ENCODE measurements at places on chromosomes 7 and 10.

GRCh38 chr7:128081351-128081750 is 50.1 kb upstream of the LRRC4 start:
- DNase-seq: no peak

DNA sequence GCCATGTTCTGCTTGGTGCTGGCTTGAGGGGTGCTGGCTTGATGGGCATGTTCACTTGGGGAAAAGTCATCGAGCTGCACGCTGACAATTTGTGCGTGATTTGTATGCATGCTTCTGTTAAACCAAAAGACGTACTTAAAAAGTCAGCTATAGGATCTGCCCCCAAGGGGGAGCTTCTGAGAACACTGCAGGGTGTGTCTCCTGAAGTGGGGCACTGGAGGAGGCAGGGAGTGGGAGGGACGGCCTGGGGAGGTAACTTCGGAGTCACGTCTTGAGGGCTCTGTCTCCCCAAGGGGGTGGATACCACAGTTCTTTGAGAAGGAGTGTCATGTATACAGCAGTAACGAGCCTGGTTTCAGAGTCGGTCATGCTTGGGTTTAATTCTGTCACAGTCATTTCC is 406.5 kb downstream of the PLXNA4 start:
- DNase-seq: no peak

DNA sequence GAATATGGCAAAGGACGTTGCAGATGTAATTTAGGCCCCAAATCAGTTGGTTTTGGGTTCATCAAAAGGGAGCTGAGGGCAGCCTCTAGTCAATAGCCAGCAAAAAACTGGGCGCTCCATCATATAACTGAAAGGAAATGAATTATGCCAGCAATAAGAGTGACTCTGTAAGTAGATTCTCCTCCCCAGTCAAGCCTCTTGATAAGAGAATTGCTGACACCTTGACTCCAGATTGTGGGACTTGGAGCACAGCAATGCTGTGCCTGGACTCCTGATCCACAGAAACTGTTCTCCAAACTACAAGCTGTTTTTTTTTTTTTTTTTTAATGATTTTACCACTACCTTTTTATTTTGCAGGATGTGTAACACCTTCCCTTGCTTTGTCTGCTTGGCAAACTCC is 25.5 kb downstream of the ZFAND4 start:
- no peak for DNase-seq

- DNase-seq: no peak
Measured at GRCh38 chr7:17626235-17626634, 314.1 kb downstream of the SNX13 start.

- DNase-seq: no peak
Measured at GRCh38 chr10:132143162-132143561, 43.6 kb upstream of the DPYSL4 start.

DNA sequence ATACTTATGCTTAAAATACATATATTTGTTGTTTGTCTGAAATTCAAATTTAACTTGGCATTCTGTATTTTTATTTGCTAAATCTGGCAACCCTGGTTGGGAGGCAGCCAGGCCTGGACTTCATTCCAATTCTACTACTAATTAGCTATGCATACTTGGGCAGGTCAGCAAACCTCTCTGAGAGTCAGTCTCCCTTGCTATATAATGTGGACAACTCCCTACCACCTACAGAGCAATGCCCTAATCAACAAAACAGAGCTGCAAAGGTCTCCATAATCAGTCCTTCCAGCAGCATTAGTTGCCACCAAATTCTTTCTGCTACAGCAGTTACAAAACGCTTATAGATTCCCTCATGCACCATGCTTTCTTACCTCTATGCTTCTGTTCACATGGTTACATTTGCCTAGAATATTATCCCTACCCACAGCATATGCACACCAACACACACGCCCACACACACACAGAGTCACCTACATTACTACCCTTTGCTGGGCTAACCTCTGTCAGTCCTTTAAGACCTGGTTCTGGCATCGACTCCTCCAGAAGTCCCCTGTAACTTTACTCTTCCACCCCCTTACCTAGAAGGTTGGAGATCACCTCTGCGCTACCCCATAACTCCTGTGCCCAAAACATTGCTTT is 188.7 kb downstream of the FGFR2 start:
- no peak for DNase-seq

- DNase-seq: no peak
Measured at GRCh38 chr7:121336579-121336978, 7.8 kb downstream of the WNT16 start.

DNA sequence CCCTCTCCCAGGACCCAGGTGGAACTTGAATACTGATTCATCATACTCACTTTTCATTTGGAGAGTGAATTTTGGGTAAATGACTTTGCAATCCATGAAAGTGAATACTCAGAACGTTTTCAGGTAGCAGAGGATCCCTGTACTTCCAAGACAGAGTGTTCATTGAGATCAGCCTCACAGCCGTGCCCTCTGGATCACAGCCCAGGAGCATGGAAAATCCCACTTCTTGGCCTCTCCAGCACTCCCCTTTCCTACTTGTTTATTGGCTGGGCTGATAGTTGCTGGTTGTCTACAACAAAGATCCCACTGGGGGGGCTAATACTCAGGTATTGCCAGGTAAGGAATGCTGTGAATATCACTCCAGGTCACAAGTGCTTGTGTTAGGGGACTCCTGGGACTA is 5.9 kb downstream of the GCK start:
- DNase-seq: no peak

DNA sequence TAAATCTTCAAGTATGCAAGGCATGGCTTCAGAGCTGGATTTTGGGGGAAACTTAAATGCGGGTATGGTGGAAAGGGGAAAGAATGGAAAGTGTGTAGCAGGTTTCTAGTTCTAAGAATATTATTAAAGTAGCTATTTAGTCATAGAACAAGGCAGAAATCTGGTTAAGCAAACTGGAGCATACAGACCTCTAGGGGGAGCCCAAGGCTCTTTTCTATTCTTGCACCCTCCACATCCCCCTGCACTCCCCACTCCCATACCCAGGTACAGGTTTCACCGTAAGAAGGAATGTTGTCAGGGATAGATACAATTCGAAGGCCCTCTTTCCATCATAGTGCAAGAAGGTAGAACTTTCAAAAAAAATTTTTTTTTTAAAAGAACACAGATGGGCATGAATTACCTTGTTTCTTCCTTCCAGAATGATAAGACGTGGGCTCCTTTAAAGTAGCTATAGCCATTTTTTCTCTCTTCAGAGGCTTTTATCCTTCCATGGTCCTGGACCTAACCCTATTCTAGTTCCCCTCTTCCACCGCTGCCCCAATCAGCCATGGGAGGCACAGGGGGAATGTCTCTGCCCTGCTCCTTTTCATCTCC is 41.5 kb upstream of the SMIM30 start:
- no peak for DNase-seq

DNA sequence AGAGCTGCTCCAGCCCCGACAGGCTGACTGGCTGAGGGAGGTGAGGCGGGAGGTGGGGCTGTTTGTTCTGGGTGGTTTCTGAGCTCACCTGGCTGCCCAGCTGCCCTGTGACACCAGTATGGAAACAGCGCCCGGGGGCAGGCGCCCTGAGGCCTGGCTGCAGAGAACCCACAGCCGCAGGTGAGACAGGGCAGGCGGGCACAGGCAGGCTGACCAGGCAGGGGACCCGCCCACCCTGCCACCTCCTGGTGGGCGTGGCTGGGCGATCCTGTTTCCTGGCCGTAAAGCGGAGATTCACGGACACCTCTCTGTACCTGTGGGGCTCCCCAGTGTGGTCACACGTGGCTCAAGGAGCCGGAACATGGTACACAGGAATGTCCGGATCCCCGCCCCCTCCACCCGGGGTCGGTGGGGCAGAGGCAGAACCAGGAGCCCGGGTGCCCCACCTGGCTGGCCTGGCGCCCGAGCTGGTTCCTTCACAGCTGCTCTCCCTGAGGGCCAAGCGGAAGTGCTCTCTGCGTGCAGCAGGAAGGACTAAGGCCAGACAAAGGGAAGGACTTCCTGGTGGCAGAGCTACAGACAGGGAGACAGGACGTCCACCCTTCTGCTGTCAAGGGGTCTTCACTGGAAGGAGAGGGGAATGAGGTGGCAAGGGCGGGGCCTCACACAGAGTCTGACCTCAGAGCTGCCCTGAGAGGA is 3.9 kb downstream of the MICALL2 start:
- no peak for DNase-seq

GRCh38 chr10:102775935-102776669 is 32.4 kb downstream of the WBP1L start:
- peak; percentile 50 for DNase-seq

DNA sequence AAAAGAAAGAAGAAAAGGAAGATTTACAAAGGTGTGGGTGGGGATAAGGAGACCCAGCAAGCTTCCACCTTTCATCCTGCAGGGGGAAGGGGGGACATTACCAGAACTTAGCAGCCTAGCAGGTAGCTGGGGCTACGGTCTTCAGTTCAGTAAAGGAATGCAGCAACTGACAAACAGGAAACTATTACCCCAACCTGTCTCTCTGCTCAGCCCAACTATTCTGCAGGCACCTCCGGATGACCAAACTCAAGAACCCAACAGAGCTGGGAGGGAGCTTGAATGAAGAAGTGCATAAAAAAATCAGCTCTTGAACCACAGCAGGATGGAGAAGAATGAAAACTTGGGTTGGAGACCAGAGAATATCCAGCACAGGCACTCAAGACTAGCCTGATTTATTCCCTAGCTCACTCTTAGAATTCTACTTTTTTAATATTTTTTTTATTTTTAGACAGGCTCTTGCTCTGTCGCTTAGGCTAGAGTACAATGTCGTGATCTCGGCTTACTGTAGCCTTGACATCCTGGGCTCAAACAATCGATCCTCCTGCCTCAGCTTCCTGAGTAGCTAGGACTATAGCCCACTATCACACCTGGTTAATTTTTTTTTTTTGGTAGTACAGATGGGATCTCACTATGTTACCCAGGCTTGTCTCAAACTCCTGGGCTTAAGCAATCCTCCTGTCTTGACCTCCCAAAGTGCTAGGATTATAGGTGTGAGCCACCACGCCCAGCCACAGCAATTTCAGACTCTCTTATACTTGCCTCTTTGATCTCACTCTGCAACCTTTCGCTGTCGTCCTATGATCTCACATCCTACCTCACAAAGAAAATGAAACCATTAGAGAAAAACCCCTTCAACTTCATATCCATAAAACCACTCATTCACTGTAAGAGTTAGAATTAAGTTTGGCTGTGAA is 18.5 kb upstream of the C10orf67 start:
- no peak for DNase-seq

DNA sequence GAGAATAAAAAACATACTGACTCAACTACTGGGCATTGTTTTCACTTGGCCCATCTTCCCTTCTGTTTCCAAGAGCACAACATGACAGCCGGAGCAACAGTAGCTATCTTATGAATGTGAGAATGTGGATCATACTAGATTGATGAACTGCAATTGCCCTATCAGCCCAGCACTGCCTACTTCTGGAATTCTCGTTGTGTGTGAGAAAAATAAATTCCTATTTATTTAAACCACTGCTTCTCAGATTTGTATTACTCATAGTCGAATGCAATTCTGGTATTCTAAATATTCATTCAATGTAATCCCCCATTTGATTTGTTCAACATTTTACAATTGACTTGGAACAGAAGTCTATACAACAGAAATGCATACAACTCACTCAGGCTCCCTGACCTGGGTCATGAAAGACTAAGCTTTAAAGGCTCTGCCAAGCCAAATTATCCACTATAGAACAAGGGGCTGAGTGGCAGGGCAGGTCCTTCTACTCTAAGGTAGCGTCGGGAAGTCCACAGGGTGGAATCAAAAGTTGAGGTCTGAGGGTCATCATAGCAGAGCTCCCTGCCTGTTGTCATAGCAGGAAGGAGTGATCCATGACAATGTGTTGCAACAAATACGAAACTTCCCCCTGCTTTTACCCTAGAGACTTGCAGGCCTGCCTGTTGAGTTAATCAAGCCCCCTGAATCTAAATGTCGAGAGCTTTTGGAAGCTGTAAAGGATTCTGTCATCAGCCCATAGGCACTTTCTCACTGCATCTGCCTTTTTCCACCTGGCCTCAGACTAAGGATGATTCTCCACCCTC is 12.4 kb upstream of the JAZF1 start:
- no peak for DNase-seq

DNA sequence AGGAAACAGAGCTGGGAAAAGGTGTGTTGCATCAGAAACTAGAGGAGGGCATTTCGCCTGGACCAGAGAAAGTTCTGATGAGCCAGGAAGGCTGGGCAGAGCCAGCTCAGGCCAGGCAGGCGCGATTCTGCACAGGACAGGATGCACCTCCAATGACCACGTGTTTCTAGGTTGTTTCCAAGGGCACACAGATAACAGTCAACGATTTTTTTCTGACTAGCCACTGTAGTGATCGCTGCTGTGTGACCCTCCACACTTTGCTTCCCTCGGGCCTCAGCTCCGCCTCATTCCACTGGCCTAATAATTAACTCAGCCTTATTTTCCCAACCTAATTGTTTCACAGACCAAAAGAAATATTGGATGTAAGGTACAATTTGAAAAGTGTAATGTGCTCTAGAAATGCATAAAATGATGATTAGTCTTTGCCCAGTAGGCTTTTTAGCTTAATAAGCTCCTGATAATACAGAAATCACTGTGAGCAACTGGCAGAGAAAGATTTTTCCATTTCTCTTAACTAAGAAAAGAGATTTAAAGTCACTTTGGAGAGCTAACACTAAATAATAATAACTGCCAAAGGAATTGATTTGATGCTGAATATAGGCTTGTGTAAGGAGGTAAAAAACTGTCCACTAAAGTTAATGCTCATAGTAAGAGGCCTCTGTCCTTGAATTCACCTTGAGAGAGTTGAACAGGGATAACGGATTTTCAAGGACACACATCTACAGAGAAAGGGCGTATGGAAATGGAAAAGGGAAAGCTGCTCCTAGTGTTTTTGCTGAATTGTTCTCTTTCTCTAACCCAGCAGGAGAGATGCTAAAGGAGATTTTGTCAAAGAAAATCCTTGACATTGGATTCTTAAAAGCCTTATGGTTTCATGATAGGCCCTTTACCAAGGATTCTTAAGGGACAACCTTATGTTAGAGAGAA is 291.0 kb upstream of the C7orf33 start:
- no peak for DNase-seq

DNA sequence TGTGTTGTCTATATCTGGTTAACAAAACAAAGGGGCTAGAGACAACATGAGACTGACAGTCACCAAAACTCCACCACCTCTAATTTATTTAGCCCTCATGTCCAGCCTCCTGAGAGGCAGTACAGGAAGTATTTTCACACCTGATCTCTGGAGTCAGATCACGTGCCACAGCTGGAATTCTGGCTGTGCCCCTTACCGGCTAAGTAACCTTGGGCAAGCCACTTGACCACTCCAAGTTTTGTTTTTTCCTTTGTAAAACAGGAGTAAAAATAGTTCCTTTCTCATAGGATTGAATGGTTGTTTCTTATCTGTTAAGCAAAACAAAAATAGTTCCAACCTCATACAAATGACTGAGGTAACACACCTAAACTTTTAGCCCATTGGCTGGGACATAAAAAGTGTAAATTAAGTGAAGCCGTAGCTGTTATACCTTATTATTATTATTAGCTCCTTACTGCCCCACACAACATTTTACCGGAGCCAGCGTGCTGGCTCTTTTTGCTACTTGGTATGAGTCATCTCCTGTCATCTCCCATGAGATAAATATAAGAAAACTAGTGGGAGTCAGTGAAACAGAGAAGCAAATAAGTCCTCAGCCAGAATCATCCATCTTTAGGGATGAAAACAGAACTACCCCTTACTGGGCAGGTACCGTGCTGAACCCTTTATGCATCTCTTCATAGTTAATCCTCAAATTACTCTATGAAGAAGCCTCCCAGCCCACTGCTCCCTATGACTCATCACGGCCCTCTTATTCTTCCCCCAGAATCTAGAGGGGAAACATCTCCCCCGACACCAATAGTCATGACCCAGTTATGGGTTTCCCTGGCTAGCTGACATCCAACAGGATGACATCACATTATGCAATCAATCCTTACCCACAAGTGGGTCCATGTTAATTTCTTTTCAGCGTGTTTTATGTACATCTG is 44.9 kb downstream of the PPP1R3C start:
- no peak for DNase-seq

- no peak for DNase-seq
Measured at GRCh38 chr7:127770885-127771284, 118.9 kb downstream of the SND1 start.
